Regular cardiac myocyte (primary cell): ENCODE measurements at places on chromosomes 7 and 10. TPM values are rescaled to one million over a fixed set of nuclear protein-coding genes. Genes with fewer than 3 reads are reported as not detected.

The FAM20C gene
- total RNA-seq = 43.3 and 46.8 TPM in 2 replicates

The EFCAB10 gene
- total RNA-seq = 0.56 TPM in 1 of 2 replicates, not detected in the other

The CYP26C1 gene
- under 0.01 TPM in 2 replicates for total RNA-seq

The TUBB8 gene
- not detected in 2 replicates for total RNA-seq
